ENCODE measurements at places on chromosomes 5 and 9.
A peak's percentile ranks its signal among the peaks of the same experiment; 100 is the strongest.

- DNase-seq, result peak; percentile 50
These were observed 122.2 kb downstream of the LHX2 start for GRCh38 chr9:124133727-124134126.

GRCh38 chr9:19634881-19635280 is 154.0 kb downstream of the SLC24A2 start:
- DNase-seq, result no peak

DNA sequence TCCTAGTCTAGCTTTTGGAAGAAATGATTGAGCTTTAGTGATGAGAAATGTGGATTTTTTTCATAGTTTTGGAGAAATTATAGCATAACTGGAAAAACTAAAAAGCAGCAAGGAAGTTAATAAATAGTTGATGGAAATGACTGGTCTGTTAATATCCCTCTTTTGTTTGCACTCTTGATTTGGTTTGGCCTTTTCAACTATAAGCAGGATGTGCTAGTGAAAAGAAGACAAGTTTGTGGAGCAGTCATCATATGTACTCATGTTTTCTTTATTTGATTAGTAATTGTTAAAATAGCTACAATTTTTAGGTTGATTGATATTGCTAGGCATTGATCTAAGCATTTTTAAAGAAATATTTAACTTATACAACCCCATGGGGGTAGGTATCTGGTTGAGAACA is 374.7 kb downstream of the TAF11L14 start:
- no peak for DNase-seq

DNA sequence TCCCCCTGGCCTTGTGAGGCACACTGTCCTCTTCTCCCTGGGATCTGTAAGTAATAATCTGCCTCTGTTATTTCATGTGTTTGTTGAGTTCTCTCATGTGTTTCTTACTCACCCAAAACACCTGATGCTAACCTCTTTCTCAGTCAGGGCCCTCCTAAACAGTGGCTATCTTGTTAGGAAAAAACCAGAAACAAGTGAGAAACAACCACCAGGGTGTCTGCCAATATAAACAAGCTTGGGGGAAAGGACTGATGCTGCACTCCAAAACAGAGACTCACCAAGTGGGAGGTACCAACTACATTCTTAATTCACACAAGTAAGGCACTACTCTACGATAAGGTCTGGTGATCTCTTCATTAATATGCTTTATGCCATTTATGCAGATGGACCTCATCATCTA is 564.4 kb downstream of the SEMA5A start:
- peak; percentile 29 for DNase-seq

DNA sequence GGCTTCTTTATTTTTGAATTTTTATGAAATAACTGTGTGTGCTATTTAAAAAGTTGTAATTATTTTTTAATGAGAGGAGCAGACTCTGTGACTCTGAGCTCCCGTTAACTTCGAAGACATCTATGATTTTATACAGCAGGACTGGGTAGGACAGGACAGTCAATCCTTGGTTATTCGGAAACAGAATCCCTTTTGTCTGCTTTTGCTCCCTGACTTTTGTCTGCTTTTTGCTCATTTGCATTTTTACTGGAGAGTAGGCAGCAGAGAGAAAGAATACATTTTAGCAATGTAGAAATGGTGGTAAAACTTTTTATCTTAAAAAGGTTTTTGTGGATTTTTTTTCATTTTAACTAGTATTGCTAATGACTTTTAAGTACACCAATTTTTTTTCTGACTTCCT is 303.6 kb downstream of the ARHGAP26 start:
- DNase-seq, result no peak

DNA sequence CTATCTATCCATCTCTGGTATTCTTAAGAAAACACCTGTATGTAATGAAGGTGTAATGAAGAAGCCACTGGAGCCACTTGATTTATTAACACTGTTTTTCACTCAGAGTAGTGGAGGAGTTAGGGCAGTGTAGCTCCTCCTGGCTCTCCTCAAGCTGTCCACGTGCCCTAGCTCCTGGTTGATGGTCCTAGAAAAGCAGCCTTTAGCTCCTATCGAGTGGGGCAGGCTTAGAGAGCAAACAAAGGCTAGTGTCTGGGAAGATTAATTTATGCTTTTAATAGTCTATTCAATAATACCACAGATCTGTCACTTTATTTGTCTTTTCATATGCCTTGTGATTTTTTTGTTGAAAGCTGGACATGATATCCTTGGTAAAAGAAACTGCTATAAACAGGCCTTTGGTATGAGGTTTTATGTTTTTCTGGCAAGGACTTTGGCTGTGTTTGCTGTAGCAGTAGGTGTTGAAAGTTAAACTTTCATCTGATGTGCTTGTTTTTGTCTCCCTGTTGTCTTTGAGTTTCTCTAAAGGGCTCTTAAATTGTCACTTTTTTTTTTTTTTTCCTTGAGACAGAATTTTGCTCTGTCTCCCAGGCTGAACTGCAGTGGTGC is 141.1 kb downstream of the GCNT1 start:
- no peak for DNase-seq
